RPMI7951 (cell line): ENCODE measurements at places on chromosomes 16 and 17. TPM values are rescaled to one million over a fixed set of nuclear protein-coding genes. Genes with fewer than 3 reads are reported as not detected.

RAP1GAP2 gene
- total RNA-seq, result 1.2 and 1.3 TPM in 2 replicates

EXOC3L1 gene
- 0.39 and 0.60 TPM in 2 replicates for total RNA-seq

NEUROD2 gene
- not detected in 2 replicates for total RNA-seq

MMP28 gene
- total RNA-seq, result not detected in 2 replicates

GNAO1 gene
- 3.4 and 4.2 TPM in 2 replicates for total RNA-seq

OR4D1 gene
- not detected in 2 replicates for total RNA-seq

OR3A3 gene
- total RNA-seq, result not detected in 2 replicates

GUCY2D gene
- total RNA-seq, result not detected in 2 replicates

ATP1B2 gene
- not detected in 2 replicates for total RNA-seq

SMIM22 gene
- not detected in 2 replicates for total RNA-seq

TMC8 gene
- not detected in 2 replicates for total RNA-seq

TMED6 gene
- not detected in 2 replicates for total RNA-seq

KRT14 gene
- total RNA-seq, result not detected in 2 replicates
